ENCODE measurements at places on chromosomes 5 and 9.

DNA sequence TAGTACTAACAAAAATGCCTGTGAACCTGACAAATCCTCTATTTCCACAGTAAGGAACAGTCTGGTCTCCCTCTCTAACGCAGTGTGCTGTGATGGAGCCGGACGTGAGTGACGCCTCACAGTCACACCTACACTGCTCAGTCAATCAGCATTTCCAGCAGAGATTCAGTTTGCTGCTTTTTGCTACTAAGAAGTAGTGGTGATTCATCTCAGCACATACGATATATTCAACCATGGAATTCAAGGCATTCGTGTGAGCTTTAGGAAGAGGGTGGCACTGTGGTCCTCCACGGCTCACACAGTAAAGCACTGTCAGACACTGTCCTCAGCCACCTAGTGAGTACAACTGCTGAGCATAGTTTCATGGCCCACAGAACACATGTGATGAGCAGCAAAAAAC is 70.9 kb downstream of the SETX start:
- peak; percentile 76 for DNase-seq

DNA sequence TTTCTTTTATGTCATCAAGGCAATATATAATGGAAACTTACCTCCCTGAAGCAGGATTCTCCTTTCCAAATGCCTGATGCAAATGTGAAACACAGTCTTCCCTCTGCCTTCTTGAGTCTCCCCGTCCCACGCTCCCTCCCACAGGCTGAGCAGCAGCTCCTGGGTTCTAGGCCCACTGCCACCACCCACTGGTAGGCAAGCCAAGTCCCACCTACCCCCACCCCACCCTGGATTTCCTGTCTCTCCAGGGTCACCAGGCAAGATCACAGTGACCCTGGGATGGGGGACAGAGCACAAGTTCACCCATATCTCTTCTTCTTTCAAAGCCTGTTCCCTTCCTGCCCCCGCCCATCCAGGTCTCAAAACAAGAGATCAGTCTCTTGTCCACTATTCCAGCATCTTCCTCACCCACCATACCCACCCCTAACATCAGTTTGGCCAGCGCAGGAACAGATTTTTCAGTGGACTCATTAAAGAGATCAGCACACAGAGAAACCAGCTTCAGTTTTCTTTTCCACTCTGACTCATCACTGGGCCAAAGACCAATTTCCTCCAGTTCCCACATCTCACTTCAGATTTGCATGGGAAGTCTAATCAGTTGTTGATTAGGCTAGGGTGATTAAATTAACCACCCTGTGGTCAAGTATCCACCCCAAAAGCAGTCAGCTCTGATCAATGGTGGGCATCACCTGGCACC is 151.5 kb downstream of the ACTL7B start:
- peak; percentile 12 for DNase-seq

DNA sequence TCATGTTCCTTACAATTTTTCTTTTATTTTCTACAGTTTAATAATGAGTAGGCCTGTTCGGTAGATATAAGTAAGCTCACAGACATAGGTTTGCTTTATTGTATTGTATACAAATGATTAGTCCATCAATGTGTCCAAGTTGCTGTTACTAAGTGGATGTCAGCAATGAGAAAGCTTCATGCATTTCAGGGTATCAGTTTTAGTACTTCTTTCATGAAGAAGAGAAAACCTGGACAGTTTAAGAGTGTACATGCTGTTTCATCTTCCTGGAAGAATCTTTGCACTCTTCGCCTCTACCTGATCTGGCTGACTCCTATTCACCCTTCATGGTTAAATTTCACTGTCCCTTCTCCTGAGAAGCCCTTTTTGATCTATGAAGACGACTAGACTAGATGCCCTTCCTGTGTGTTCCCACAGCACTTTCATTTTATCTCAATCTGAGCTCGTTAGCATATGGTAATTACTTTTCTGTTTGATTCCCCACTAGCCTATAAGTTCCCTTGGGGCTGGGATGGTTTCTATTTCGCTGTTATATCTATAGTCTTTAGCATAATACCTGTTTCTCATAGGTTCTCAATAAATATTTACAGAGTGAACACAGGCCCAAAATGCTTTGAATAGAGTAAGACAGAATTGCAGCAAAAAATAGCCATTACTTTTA is 70.7 kb downstream of the CETN3 start:
- no peak for DNase-seq

GRCh38 chr5:86879086-86879485 is 261.3 kb downstream of the COX7C start:
- DNase-seq, result no peak

- no peak for DNase-seq
Observed at GRCh38 chr9:35691334-35691650, 1.6 kb upstream of the TPM2 start.

DNA sequence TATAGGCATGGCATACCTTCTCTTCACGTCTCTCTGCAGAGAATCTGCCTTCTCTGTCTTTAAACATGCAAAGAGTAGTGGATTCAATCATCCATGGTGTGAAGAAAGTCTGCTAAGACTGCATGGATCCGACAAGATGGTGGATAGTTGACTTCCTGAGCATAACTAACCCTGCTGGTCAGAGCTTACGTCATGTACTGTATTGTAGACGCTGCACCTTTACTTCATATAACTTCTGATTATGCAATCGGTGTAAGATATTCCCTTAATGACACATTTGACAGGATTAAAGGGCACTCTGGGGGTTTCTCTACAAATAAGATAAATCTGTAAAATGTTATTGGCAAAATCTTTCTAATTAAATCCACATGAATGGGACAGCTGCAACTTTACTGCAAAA is 240.3 kb upstream of the NREP start:
- DNase-seq, result peak; percentile 92

DNA sequence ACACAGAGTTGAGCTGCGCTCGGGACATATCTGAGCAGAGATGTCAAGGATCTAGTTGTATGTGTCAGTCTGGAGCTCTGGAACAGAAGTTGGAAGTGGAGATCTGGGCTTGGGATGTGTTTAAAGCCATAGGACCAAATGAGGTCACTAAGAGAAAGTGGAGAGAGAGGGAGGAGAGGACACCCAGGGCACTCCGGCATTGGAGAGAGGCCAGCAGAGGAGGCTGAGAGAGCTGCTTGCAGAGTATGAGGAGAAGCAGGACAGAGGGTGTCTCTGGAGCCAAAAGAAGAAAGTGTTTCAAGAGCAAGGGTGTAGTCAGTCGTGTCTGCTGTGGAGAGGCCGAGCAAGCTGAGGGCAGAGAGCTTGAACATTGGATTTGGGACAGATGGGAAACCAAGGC is 34.7 kb downstream of the ARHGEF37 start:
- no peak for DNase-seq

- DNase-seq, result no peak
Observed at GRCh38 chr9:132384376-132384775, 22.3 kb downstream of the TTF1 start.

GRCh38 chr5:156815988-156816599 is 34.0 kb upstream of the PPP1R2B start:
- DNase-seq, result peak; percentile 4

GRCh38 chr9:13190040-13190439 is 89.5 kb downstream of the MPDZ start:
- DNase-seq, result peak; percentile 8

- no peak for DNase-seq
Observed at GRCh38 chr9:27395484-27395921, 98.6 kb upstream of the EQTN start.

- DNase-seq, result peak; percentile 6
Observed at GRCh38 chr5:127406326-127407121, 110.9 kb upstream of the PRRC1 start.

DNA sequence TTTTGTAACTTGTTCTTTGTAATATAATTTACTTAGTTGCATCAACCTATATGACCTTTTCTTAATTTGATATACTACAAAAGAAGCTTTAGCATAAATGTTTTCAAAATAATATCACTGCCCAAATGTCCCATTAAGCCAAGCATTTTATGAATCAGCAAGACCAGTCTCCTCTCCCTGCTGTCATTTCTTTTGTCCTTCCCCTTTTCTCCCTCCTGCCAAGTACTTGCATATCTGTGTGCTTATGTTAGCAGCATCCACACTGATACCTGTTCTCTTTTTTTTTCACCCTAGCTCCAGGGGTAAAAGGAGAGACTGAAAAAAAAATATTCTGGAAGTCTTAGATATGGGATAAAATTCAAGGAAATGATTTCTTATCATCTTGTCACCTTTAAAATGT is 69.7 kb downstream of the ZSWIM6 start:
- DNase-seq, result peak; percentile 81

- DNase-seq, result no peak
Observed at GRCh38 chr9:1429297-1429696, 379.1 kb downstream of the DMRT2 start.

DNA sequence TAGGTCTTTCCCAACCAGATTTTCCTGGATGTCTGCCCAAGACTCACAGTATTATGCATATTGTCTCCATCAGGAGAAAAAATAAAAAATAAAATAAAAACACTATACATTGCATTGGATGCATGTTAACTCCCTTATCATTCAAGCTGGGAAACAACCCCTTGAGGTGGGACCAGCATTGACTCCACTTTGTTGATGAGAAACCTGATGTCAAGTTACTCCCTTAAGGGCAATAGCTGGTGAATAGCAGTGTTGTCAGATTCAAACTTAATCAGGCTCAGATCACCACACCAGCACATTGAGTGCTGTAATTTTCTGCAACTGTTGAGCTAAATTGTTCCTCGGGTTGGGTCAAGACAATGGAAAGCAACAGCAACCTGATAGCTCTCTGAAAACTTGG is 264.0 kb upstream of the TRIM32 start:
- DNase-seq, result no peak

- no peak for DNase-seq
Observed at GRCh38 chr9:134712926-134713325, 71.3 kb downstream of the COL5A1 start.

DNA sequence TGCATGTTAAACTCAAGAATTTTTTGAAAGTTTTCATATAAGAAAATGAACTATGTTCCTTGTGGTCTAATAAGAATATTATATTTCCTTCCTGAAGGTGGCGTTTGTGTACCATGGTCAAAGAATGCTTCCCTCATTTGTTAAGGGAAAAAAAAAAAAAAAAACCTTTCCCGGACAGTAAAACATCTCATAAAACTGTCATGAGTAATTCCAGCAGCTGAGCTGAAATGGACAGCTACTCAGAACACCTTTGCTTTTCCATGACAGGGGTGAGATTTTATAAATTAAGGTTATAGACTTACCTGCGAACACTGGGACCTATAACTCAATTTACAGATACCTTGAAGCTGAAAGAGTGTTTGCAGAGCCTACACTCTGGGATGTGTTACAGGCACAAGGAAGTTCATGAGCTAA is 113.2 kb upstream of the RANBP3L start:
- peak; percentile 58 for DNase-seq

- no peak for DNase-seq
Observed at GRCh38 chr5:43634621-43635020, 31.6 kb downstream of the NNT start.

GRCh38 chr5:58048954-58049353 is 410.9 kb downstream of the PLK2 start:
- no peak for DNase-seq

- peak; percentile 54 for DNase-seq
Observed at GRCh38 chr9:72041775-72042194, 18.6 kb downstream of the C9orf57 start.

DNA sequence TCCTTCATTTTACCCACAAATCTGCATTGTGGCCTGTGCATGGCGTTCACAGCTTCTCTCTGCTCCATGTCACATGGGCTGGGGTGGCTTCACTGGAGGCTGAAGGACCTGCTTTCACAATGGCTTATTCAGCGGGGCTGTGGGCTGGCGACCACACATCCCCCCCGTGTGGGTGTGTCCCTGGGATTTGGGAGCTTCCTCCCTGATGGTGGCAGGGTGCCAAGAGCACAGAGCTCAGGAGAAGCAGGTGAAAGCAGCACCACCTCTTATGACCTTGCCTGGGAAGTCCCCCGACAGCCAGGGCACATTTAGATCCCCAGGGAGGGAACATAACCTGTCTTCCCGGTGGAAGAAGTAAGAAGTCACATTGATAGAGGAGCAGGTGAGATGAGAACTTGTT is 5.0 kb upstream of the MED10 start:
- DNase-seq, result no peak

DNA sequence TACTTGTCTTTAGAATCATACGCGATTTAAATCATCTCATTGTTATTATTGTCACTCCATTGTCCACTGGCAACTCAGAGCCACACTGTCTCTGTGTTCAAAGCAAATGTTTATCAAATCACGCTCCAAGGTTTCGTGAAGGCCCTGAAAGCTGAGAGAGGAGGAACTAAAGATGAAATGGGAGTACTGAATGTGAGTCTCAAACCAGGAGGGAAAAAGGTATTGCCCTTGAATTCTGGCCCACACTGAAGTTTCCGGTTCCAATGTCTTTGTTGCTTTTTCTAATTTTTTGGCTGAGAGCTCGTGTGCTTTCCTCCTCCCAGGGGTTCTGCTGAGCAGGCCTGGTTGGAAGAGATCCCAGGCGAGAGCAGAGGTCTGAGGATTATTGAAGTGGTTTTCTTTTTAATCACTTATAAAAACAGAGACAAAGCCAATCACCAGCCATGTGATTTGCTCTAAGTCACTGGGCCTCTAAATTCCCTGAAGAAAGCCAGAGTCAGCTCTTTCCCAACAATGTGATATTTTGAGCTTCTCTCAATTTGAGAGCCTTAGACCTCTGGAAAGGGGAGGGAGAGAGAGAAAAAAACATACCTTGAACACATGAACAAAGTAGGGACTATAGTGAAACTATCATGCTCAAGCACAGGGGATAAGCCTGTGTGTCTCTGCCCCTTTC is 420.8 kb upstream of the GRAMD2B start:
- DNase-seq, result peak; percentile 92

- DNase-seq, result no peak
Observed at GRCh38 chr9:132639322-132639721, 30.5 kb downstream of the DDX31 start.

- no peak for DNase-seq
Observed at GRCh38 chr9:7777771-7778170, 21.8 kb downstream of the DMAC1 start.

DNA sequence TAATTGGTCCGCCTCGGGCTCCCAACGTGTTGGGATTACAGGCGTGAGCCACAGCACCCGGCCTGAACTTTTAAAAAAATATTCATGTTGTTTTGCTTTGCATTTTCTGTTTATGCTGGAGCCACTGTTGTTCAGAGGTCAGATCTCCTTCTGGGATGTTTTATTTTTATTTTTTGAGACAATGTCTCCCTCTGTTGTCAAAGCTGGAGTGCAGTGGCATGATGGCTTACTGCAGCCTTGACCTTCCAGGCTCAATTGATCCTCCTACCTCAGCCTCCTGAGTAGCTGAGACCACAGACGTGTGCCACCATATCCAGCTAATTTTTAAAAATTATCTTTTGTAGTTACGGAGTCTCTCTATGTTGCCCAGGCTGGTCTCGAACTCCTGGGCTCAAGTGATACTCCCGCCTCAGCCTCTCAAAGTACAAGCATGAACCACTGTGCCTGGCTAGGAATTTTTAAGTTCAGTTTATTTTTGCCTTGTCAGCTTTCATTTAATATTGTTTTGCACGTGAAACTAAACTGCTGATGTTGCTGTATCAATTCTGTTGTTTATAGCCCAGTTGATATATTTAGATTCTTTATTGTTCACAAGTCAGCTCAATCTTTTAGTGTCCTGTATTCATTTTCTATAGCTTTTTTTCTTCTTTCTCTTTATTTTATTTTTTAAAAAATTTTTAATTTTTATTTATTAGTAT is 13.7 kb downstream of the TMEFF1 start:
- DNase-seq, result no peak
